ENCODE measurements at places on chromosomes 13 and 19.

DNA sequence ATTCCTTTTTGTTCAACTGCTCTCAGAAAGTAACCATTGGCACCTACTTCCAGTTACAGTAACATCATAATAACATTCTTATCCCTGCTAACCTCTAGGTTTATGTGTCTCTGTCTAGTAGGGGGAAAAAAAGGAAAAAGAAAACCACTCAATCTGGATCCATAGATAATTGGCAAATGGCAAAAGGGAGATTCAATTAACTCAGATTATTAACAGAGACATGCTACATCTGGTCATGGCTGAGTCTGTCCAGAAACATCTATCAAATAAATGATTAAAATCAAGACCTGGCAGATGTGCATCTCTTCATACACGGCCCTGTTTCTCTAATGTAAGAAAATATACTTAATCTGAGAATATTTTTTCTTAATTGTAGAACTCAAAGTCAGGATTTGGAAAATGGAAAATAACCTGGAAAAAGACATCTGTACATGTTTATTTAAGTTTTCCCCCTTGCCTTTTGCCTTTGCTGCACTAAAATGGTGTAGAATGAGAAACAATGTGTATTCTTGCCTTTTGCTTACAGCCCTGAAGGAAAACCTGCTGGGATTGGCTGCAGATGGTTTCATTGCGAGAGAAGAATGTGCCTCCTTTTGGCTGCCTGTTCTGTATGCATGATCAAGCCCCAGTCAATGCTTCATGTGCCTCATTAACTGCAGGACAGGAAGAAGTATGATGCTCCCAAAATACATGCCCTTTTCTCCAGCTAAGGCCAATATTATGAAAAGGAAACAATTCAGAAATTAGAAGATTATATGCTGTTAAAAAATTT is 921.6 kb upstream of the PCDH20 start:
- no peak for DNase-seq

- DNase-seq, result no peak
Measured at GRCh38 chr19:40621283-40621682, 20.1 kb downstream of the LTBP4 start.

GRCh38 chr13:21675095-21675991 is 4.5 kb downstream of the FGF9 start:
- DNase-seq, result peak; percentile 53

DNA sequence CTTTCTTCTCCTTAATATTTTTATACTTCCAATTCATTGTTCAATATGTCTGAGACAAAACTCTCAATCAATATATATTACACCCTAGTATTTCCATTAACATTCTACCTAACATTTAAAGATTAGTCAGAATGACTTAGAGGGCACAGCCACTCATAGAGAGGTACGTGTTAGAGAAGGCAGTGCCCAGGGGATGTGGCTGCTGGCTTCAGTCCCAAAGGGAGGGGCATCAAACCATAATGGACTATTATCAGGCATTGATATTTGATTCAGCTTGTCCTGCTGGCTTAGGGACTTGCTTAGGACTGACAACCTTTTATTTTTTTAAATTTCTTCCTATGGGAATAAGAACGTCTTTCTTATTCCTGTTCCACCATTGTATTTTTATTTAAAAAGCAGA is 1392.0 kb upstream of the ATXN8OS start:
- no peak for DNase-seq

DNA sequence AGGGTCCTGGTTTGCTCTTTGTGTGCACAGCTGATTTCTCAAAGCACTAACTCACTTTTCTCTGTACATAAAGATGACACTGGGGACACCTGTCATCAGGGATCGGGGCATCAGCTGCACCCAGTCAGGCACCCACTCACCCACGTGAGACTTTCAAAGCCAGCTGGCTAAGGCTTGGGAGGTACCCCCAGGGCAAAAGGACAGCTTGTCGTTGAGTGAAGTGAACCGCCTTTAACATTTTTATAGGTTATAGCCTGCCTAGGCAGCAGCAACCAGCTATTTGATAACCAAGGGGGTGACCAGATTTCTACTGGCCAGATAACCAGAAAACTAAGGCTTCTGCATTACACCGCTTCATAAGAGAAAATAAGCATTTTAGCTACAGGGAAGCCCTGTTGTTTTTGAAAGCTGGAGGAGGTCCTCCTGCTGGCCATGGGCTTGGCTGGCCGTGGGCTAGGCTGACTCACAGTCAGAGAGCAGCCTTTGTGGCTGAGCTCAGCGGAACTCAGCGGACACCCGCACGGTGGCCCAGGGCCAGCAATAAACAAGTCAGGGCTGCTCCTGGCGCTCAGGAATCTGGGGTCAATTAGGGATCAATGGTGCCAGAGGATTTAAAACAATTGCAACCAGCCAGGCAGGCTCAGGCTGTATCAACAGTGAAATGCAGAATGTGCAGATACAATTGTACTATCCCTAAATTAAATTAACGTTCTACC is 57.1 kb downstream of the ALOX5AP start:
- no peak for DNase-seq

DNA sequence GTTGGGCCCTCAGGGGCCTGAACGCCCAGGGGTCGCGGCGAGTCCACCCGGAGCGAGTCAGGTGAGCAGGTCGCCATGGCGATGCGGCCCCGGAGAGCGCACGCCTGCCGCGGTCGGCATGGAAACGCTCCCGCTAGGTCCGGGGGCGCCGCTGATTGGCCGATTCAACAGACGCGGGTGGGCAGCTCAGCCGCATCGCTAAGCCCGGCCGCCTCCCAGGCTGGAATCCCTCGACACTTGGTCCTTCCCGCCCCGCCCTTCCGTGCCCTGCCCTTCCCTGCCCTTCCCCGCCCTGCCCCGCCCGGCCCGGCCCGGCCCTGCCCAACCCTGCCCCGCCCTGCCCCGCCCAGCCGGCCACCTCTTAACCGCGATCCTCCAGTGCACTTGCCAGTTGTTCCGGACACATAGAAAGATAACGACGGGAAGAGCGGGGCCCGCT is at the start of gene CCNA1:
Gene CCNA1 (plus strand): TSS at position 390 of the 439 bp plus-strand sequence. CDS start 562 bp downstream, outside the sequence.
- DNase-seq, result peak; percentile 36

DNA sequence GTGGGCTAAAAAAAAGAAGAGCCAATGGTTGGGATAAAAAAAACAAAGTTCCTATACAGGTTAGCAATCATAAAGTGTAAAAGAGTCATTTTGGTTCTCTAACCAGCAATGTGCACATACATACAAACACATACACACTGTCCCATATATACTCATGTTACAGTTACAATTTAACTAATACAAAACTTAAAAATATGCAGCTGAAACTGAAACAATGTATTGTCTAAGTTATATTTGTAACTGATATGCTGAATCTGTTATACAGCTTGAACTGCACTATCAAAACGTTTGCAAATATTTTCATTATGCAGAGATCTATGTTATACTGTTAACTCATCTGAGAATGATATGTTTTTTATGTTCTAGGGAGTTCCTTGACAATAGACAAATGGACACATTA is 173.7 kb downstream of the KLF12 start:
- no peak for DNase-seq

GRCh38 chr19:16213076-16213475 is 15.4 kb downstream of the AP1M1 start:
- DNase-seq, result no peak

GRCh38 chr13:33524086-33524485 is 238.5 kb upstream of the STARD13 start:
- DNase-seq, result no peak

- no peak for DNase-seq
Measured at GRCh38 chr13:112643759-112644459, 45.9 kb upstream of the ATP11A start.

- DNase-seq, result peak; percentile 2
Measured at GRCh38 chr19:14686411-14686810, 3.4 kb upstream of the ZNF333 start.

DNA sequence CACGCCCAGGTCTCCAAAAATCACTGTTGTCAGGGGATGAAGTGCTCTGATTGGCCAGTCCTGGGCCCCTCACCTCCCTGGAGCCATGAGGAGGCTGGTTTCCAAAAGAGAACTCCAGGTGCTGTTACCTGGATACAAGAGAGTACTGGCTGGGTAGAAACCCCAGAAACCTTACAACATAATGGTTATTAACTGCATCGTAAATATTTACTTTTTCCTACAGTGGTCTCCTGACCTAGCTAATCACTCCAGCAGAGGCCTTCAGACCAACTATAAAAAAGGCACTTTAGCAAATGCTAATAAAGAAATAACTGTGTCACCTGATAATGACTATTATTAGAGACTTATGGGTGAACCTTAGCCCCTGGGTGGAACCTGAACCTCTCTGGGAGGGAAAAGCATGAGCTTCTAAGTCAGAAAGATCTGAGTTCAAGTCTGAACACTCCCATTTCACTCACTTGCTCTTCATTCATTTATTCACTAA is 1.5 kb upstream of the IGSF23 start:
- no peak for DNase-seq

DNA sequence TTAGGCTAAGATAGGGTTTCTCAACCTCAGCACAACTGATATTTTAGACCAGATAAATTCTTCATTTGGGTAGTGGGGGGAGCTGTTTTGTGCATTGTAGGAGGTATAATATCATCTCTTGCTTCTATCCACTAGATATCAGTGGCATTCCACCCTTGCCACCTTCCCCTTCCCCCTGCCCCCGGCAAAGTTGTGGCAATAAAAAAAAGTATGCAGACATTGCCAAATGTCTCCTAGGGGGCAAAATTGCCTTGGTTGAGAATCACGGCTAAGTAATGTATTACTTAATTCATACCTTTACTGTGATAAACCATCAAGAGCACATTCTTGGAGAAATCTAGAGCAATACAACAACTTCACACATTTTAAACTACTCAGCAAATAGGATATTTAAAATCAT is 51.4 kb downstream of the UBL3 start:
- DNase-seq, result no peak

- DNase-seq, result no peak
Measured at GRCh38 chr13:99809926-99810325, 161.6 kb downstream of the ZIC5 start.

DNA sequence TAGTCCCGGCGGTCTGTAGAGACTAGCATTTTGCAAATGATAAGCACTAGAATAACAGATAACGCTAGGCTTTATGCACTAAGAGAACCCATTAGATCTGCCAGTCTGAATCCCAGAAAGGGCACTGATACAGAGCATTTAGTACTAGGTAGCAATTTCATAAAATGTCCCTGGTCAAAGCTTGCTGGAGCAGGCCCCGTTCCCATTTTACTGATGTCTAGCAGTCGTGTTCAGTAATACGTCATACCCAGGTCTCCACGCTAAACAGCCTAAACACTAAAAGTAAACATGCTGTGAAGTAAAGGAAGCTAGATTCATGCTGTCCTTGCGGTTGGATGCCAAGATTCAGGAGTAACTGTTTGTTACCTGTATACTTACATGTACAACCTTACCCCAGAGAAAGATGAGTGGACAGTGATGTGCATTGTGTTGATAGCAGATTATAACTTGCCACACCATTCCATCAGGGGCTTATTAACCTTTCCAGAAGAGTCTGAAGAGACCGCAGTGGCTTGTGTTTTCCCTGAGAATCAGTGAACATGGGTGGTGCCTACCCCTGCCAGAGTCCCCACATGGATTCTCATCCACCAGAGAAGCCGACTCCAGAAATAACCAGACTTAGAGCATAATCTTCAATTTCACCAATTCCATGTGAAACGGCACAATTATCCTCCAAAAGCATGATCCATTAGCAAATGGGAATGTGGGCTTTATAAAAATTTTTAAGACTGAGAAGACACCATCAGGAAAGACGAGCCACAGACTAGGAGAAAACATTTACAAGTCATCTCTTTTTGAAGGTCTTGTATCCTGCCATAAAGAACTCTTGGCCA is 3.4 kb upstream of the RPS11 start:
- DNase-seq, result no peak

DNA sequence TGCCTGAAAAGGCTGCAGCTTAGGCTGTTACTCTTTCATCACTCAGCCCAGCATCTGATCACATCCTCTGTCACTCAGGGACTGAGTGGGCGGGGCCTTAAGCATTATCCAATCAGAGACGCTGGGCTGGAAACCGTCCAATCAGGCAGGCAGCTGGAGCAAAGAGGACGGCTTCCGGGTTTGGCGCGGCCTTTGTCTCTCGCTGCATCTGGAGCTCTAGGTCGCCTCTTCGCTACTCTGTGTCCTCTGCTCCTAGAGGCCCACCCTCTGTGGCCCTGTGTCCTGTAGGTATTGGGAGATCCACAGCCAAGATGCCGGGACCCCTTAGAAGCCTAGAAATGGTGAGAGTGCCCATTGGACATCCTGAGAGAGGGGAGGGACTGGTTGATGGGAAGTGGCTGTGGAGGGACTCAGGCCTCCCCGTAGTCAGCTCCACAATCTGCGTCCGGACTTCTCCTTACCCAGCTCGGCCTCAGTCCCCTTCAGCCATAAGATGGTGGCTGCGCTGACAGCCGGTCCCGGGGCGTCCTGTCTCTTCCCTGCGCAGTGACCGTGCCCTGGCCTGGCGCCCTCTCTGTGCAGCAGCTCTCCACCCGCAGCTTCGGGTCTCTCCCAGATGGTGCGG is at the start of gene ZNF486:
Gene ZNF486 (plus strand): TSS at position 195 of the 625 bp plus-strand sequence. CDS start 117 bp downstream, at position 312.
- peak; percentile 93 for DNase-seq

GRCh38 chr19:14366529-14366928 is 14.7 kb upstream of the ADGRE5 start:
- DNase-seq, result peak; percentile 88

GRCh38 chr13:46079770-46080169 is 25.1 kb downstream of the CPB2 start:
- DNase-seq, result no peak

GRCh38 chr13:113195360-113195759 is 13.1 kb downstream of the PCID2 start:
- DNase-seq, result no peak

DNA sequence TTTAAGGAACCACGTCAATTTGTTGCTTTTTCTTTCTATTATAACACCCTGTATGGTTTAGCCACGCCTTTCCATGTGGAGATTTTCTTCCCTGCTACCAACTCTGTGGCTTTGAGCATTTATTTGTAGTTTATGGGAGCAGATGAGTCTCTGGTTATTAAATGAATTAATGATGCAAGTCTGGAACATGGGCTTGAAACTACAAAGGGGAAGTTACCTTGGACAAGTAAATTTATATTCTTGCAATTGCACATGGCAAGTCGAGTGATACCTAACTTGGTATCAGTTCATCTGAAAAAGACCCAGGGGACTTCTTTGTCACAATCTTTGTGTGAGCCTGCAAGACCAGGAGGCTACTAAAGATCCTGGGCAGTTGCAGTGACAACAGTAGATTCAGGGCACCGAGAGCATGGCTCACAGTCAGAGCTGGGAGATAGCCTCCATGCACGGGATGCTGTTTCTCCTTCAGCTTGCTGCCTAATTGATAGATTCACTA is 24.4 kb downstream of the B3GLCT start:
- no peak for DNase-seq

- no peak for DNase-seq
Measured at GRCh38 chr13:32252812-32253438, 62.2 kb downstream of the ZAR1L start.

GRCh38 chr13:50236898-50237318 is 221.7 kb downstream of the KCNRG start:
- DNase-seq, result peak; percentile 43

DNA sequence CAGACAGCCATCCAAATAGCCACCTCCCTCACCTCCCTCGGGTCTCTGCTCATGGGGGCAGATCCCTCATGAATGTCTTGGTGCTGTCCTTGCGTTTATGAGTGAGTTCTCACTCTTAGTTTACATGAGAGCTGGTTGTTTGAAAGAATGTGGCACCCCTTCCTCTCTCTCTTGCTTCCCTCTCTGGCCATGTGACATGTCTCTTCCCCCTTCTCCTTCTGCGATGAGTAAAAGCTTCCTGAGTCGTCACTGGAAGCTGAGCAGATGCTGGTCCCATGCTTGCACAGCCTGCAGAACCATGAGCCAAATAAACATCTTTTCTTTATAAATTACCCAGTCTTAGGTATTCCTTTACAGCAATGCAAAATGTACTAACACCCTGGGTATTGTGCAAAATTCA is 208.7 kb downstream of the LACC1 start:
- no peak for DNase-seq

GRCh38 chr13:113904411-113904810 is 40.5 kb upstream of the GAS6 start:
- peak; percentile 17 for DNase-seq

Measured in activated naive CD8-positive, alpha-beta T cell treated with anti-CD3 and anti-CD28 coated beads for 36 hours (primary cell).